Hematopoietic multipotent progenitor cell treated with erythropoietin and hydrocortisone succinate and interleukin-3 and kit ligand, for 17 days (in vitro differentiated cells): ENCODE measurements at places on chromosomes 2 and 18.

DNA sequence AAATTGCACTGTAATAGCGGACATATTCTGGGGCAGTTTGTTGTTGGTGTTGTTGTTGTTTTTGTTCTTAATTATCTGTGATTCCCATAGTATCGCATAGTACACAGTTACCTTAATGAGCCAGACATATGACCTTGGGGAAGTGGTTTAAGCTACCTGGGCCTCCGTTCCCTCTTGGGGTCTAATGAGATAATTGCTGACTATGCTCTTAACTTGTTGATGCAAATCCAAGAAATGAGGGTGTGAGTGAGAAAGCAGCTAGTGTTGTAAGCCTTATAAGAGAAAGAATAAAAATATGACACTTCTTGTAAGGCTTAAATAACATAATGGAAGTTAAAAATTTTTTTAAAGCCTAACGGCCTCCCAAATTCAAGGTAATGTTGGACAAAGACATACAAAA is 7.1 kb downstream of the NMI start:
- no peak for DNase-seq

GRCh38 chr2:181483211-181483610 is 26.0 kb downstream of the ITGA4 start:
- no peak for DNase-seq

DNA sequence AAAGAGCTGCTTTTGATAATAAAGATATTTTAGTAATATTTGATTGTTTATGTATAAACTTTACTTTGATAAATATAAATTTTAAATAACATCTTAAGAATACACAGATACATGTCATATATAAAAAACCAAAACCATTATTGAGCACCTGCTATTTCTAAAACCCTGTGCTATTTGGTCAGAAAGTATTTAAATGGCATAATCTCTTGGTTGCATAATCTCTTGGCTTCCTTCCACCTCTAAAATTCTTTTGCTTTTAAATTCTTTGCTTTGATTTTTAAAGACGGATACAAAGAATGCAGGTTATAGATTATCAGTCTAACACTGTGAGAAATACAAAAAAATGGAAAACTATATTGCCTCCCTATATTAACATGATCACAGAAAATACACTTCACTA is 36.9 kb downstream of the ACMSD start:
- DNase-seq = no peak

DNA sequence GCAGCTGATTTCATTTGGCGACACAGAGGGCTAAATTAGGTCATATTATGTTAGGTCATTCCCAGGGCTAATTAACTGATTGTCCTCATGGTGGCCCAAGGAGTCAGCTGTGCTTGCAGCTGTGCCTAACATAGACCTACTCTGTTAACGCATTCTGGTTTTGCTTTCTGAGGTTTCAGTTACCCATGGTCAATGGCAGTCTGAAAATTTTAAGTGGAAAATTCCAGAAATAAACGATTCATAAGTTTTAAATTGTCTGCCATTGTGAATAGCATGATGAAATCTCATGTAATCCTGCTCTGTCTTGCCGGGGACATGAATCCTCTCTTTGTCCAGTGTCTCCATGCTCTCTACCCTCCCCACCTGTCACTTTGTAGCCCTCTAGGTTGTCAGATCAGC is 168.7 kb downstream of the KCNS3 start:
- no peak for DNase-seq

GRCh38 chr2:44941551-44942234 is at the start of gene SIX3:
Gene SIX3 (plus strand): TSS chr2:44941702. CDS start chr2:44942105, 403 bp downstream.
- no peak for DNase-seq

DNA sequence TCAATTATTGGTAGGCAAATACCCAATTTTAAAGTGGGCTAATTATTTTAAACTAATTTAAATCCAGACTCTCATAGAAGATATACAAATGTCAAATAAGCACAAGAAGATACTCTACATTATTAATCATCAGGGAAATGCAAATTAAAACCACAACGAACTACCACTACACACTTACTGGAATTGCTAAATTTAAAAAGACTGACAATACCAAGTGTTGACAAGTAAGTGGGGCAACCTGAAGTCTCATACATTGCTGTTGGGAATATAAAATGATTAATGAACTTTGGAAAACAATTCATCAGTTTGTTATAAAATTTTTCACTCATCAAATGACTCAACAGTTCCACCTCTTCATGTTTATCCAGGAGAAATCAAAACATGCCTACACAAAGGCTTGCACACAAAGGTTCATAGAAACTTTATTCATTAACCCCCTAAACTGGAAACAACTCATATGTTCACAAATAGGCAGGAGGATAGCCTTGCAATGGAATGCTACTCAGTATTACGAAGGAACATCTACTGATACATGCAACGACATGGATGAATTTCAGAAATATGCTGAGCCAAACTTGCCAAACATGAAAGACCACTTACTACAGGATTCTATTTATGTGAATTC is 120.8 kb downstream of the MCFD2 start:
- DNase-seq = no peak

- no peak for DNase-seq
Measured at GRCh38 chr18:59050661-59051057, 89.0 kb upstream of the SEC11C start.

DNA sequence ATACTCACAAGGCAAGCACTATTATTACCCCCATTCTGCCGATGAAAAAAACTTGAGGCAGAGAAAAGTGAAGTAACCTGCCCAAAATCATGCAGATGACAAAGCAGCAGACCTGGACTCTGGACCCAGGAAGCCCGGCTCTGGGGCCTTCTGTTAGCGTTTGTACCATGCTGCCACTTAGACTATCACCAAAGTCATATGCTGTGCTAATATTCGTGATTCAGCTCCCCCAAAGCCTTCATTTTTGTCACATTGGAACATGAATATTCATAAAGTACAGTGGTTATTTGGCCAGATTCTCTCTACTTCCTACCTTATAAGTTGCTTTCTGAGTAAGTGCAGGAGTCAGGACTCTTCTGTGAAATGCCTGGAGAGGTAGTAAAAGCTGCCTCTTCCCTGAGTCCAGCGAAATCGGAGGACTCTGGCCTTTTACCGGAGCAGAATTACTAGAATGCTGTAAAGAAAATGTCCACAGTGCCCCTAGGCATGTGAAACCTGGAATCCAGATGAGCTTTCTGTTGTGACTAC is 86.7 kb downstream of the FTCDNL1 start:
- DNase-seq = no peak

DNA sequence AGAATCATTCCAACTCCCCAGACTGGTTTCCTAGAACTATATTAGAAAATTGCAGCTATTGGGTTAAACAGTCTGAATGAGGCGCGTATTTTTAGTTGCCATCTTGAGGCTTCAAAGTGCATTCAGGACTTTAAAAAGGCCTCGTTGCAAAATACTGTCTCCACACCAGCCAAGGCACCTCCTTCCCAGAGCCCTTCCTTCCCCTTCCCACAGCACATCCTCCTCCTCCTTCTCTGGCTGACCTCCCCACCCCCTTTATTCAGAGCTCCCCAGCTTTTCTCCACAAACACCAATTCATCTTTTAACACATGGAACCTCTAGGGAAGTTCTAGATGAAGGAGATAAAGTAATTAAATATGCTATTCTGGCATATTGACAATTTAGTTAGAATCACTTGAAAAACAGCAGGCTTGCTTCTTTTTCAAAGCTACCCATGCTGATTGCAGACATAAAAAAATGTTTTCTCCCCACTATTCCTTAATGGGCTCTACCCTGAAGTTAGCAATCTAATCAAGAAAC is 90.3 kb downstream of the RTP5 start:
- no peak for DNase-seq
